ENCODE measurements at places on chromosomes 12 and 14.

GRCh38 chr12:122834921-122835749 is at the start of gene HIP1R:
Gene HIP1R (plus strand): TSS chr12:122835457. CDS start chr12:122835551, 94 bp downstream.
- peak; percentile 34 for DNase-seq

DNA sequence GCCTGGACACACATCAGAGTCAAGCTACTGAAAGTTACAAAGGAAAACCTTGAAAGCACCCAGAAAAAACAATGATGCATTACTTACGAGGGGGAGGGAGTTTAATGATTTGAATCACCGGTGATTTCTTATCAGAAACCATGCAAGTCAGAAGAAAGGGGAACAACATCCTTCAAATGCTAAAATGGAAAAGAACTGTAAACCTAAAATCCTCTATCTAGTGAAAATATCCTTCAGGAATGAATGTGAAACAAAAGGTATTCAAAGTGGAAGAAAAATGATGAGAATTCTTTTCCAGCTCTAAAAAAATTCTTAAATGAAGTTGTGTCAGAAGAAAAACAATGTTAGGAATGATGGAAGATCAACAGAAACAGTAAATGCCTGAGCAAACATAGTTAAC is 16.8 kb downstream of the SCAF11 start:
- no peak for DNase-seq

GRCh38 chr12:43407816-43408645 is 144.0 kb downstream of the ADAMTS20 start:
- no peak for DNase-seq

- no peak for DNase-seq
Observed at GRCh38 chr14:91398707-91399106, 18.9 kb downstream of the CCDC88C start.

GRCh38 chr12:124379938-124380754 is 85.3 kb downstream of the RFLNA start:
- DNase-seq = no peak

- no peak for DNase-seq
Observed at GRCh38 chr12:57934819-57935218, 6.5 kb upstream of the ATP23 start.

GRCh38 chr14:95220663-95221231 is 63.4 kb upstream of the DICER1 start:
- no peak for DNase-seq

DNA sequence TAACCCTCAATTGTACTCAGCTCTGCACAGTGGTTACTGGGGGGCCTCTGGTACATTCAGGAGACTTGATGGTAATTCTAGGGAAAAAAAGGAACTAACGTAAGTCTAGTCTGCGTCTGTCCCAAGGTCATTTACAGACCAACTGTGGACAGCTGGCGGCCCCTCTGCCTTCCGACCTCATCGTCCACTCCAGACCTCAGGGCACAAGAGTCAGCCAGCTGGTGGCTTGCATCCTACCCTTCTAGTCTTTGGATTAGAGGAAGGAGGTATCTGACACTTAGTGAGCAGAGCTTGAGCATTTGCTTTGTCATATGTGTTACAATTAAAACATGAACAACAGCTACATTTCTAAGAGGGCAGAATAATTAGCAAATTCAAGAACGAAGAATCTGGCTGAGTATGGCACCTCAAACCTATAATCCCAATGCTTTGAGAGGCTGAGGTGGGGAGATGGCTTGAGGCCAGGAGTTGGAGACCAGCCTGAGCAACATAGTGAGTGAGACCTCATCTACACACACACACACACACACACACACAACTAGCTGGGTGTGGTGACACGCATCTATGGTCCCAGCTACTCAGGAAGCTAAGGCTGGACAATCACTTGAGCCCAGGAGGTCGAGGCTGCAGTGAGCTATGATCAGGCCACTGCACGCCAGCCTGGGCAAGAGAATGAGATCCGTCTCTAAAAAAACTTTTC is 36.5 kb downstream of the SSH1 start:
- no peak for DNase-seq

DNA sequence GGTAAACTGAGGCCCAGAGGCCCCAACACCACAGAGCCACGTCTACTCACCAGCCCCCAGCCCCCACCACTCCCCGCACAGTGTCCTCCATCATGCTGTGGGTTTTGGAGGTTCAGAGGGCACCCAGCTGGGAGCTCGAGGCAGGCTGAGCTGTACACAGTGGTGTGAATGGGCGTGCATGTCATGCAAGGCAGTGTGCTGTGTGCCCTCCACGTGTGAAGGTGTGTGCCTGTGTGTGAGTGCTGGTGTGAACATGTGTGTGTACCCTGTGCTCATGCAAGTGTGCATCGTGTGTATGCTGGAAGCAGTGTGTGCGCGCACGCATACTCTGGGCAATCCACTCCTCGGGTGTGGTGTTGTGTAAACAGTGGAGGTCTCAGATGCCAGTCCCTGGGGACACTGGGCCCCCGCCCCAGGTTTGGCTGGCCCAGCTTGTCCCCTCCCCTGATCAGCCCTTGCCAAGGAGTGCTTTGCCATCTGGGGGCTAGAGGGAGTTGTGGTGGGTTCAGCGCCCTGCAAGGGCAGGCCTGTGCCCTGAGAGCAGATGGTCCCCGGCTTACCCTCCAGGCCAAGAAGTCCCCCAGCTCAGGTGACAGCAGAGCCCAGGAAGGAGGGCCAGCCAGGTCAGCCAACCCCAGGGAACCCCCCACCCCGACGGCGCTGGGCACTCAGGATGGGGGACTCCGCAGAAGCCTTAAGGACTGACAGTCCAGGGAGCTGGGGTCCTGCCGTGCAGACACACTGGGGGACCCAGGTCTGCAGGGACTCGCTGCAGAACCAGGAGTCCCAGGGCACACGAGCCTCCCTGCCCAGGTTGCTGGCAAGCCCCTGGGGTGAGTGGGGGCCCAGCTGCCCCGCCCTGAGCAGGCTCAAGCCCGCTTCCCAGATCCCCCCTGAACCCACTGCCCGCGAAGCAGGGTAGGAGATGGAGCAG is 23.8 kb upstream of the GPR132 start:
- no peak for DNase-seq

DNA sequence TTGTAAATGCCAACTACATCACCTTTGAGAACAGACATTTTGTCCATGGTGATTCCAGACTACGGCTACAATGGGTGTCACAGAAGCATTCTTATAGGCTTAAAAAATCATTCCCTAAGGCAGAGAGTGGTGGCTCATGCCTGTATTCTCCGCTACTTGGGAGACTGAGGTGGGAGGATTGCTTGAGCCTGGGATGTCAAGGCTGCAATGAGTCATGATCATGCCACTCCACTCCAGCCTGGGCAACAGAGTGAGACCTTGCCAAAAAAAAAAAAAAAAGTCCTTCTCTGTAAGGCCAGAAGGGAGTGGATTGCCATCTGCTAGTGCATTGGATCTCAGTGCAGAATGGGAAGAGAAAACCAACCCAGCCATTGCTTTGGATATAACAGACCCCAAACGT is 522.5 kb downstream of the VRK1 start:
- DNase-seq = no peak

DNA sequence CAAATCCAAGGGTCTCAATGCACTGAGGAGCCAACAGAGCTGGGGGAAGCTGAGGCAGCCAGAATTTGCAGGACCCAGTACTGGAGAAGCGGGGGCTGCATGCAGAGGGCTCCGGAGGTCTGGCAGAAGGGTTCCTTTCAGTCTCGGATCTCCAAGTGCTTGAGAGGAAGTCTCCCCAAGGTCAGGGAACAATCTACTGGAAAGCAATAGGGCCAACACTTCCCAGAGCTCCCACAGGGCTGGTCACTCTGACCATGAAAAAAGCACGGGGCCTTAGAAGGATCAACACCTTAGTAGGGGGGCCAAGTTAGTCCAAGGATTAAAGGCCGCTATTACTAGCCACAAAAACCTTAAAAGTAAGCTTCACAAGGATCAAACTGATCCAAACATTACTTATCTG is 31.7 kb downstream of the SPPL3 start:
- no peak for DNase-seq

DNA sequence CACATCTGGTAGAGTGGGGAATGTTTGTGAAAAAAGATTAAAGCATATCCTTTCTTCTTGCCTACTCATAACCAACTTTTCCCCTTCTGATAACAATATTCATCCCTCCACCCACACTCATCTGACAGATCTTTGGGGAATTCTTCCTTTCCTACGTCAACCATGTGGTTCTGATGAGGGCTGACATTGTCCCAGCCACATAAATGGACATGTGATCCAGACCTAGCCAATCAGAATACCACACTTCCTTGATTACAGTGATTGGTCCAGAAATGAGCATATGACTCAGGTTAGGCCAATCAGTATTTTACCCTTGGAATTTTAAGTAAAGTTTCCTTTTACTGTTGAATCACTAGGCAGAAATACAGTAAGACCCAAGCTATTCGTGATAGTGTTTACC is 58.9 kb downstream of the GPR65 start:
- DNase-seq = no peak

GRCh38 chr12:82625523-82625922 is 61.2 kb upstream of the TMTC2 start:
- DNase-seq = no peak

GRCh38 chr12:98582093-98582492 is 11.4 kb upstream of the SLC25A3 start:
- DNase-seq = no peak

Measured in Caco-2 (cell line).